ENCODE measurements at places on chromosomes 16 and 17. TPM values are rescaled to one million over a fixed set of nuclear protein-coding genes. Genes with fewer than 3 reads are reported as not detected.
A peak's percentile ranks its signal among the peaks of the same experiment; 100 is the strongest.

Gene CDH13
- 210 TPM for total RNA-seq

GRCh38 chr17:5837055-5837491, 233.1 kb upstream of the WSCD1 start:
- peak; percentile 70 for DNase-seq

- no peak for DNase-seq
These were observed at the start of gene KRT222 for GRCh38 chr17:40664582-40665333. TSS of gene KRT222 (minus strand) at chr17:40665177. CDS start at chr17:40665099, 78 bp downstream.

GRCh38 chr17:75834928-75835653, 9.1 kb downstream of the UNC13D start:
- no peak for DNase-seq

GRCh38 chr16:69448470-69449193, 24.2 kb downstream of the CYB5B start:
- no peak for DNase-seq

- no peak for DNase-seq
These were observed 154.8 kb upstream of the TNRC6C start for GRCh38 chr17:77803726-77804125.

DNA sequence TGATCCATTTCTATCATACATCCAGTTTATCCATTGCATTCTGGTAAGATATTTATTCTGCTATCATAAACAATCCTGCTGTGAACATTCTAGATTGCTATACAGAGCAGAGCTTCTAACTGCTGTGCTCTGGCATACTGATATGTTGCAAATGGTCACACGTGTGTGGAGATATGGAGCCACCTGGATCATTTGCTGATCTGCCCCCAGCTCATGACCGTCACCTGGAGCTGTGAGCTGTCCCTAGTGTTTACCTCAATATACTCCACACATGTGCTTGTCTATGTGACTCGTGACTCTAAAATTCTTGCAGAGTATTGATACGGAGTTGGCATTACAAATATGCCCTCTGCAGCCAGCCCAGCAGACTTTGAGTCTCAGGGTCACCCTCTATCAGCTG, 164.5 kb upstream of the ZFHX3 start:
- no peak for DNase-seq

- DNase-seq = no peak
These were observed 222.5 kb upstream of the GSE1 start for GRCh38 chr16:85390511-85391174.

GRCh38 chr17:7328840-7329373, at the start of gene NEURL4:
TSS of gene NEURL4 (minus strand) at chr17:7329335. CDS start at chr17:7329312, 23 bp downstream.
- peak; percentile 57 for DNase-seq

DNA sequence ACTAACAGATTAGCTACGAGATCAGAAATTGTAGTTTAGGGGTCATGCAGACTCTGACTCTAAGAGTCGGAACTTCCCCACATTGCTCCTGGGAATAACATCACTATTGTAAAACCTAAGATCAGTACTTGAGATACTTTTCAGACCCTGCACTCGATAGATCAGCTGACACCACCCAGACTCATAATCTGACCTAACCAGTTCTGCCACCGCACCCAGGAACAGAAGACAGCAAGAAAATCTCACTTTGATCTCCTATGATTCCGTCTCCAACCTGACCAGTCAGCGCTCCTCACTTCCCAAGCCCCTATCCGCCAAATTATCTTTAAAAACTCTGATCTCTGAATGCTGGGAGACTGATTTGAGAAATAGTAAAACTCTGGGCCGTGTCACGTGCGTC, 27.2 kb upstream of the ASGR2 start:
- DNase-seq = no peak

- no peak for DNase-seq
These were observed 17.7 kb upstream of the RMI2 start for GRCh38 chr16:11327277-11328171.

DNA sequence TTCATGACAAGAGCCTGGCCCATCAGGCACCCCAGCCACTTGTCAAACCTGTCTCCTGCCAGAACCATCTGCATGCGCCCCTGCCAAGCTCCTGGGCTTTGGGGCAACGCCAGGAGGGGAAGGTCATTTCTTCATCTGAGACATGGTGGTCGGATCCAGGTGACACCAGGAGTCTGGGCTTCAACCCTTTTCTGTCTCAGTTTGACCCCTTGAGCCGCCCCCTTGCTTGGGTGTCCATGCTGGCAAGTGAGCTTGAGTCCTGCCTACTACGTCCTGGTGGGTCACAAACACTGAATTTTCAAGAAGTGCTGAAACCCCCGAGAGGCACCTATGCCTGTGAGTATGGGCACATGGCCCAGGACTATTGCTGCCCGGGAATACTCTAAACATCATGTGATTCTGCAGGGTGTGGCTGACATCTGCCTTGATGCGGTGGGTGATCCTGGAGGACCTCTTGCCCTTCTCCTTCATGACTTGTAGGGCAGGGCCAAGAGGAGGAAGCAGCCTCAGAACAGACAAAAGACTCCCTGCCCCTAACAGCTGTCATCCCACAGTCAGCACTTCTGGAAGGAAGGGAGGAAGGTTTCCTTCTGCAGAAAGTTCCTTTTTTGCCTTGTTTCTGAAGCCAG, 43.4 kb downstream of the TNFRSF13B start:
- no peak for DNase-seq

- DNase-seq = no peak
These were observed 9.7 kb downstream of the KAT7 start for GRCh38 chr17:49798182-49798581.

Gene MGAT5B
- 0.34 TPM for total RNA-seq

Gene CALB2
- not detected for total RNA-seq

DNA sequence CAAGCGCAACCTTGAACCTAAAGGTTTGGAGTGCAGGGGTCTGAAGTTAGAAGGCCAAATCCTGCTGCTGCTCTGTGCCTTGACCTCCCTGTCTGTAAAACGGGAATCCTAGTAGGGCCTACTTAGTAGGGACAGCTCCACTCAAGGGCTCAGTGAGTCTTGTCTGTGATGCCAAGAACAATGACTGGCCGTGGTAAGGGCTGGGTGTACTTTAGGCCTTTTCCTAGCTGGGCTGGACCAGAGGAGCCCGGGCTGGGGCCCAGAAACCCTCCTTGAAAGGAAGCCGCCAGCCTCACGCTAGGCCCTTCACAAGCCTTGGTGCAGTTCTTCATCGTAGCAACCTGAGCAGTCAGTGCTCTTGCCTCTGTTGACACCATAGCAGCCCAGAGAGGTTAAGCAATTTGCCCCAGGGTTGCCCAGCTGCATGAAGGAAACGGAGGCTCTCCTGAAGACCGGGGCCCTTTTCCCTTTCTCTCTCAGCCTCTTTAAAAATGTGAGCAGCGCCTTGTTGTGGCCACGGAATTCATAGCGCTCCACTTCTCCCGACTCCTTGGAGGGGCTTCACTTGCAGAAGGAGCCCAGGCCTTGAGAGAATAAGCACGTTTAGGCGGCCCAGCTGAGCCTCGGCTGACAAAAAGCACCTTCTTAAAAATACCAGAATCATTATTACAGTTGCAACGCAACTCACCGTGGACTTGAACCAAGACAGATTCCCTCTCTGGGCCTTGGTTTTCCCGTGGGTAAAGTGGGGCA, 4.4 kb downstream of the NECAB2 start:
- DNase-seq = no peak

Gene TBX2
- total RNA-seq = 0.09 TPM

GRCh38 chr16:89170346-89171215, 967 bp upstream of the CDH15 start:
- DNase-seq = no peak

Gene CX3CL1
- total RNA-seq = 3.3 TPM

Gene IRF8
- total RNA-seq = 2.4 TPM

Gene ALDH3A2
- 82.3 TPM for total RNA-seq

DNA sequence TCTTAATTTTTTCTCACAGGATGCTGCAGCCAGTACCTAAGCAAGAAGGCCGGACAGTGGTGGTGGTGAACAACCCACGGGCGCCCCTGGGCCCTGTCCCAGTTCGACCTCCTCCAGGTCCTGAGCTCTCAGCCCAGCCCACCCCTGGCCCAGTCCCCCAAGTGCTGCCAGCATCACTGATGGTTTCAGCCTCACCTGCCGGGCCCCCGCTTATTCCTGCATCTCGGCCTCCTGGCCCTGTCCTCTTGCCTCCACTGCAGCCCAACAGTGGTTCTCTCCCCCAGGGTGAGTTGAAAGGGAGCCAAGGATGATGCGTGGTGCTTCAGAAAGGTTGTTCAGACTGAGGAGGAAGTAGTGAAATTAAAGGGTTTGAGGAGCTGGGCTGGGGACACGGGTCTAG, 21.7 kb downstream of the SRCAP start:
- no peak for DNase-seq

GRCh38 chr17:59668816-59669215, 38.4 kb downstream of the PTRH2 start:
- DNase-seq = peak; percentile 90
